GM13977 (cell line): ENCODE measurements at places on chromosomes 11 and 22.
A peak's percentile ranks its signal among the peaks of the same experiment; 100 is the strongest.

- DNase-seq: peak; percentile 55
Measured at GRCh38 chr22:38657045-38657909, 839 bp downstream of the CBY1 start.

GRCh38 chr11:26753723-26754504 lies 32.1 kb upstream of the SLC5A12 start:
- DNase-seq: no peak

DNA sequence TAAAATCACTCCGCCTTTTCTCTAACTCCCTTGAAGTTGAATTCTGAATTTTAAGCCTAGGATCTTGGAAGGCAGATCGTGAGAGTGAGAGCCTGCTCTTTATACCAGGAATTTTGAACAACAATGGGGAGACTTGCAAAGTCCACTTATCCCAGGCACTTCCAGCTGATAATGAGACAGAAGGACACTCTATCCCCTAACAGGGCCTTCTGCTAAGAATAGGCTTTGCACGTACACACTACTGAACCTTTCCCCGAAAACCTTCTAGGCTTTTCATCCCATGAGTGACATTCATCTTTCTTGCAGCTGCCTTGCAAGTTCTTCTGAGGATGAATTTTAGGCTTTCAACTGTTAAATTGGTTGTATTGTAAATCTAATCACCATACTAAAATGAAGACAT lies 44.0 kb upstream of the WT1 start:
- no peak for DNase-seq

DNA sequence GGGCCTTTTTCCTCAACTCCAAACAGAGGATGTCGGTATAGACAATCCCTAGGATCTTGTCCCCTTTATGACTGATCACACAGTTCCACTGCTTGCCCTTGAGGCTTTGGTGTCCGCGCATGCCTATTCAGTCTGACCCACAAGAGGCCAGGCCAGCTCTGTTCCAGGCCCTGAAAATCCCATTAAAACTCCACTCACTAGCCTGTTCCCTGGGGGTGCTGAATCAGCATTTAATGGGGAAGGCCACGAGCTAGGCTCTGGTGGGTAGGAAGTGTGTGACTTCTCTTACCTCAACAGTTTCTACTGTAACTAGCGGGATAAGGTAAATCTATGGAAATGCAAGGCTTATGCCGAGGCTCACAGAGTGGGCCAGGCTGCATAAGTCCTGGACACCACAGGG lies 117.7 kb downstream of the PTPRJ start:
- no peak for DNase-seq

DNA sequence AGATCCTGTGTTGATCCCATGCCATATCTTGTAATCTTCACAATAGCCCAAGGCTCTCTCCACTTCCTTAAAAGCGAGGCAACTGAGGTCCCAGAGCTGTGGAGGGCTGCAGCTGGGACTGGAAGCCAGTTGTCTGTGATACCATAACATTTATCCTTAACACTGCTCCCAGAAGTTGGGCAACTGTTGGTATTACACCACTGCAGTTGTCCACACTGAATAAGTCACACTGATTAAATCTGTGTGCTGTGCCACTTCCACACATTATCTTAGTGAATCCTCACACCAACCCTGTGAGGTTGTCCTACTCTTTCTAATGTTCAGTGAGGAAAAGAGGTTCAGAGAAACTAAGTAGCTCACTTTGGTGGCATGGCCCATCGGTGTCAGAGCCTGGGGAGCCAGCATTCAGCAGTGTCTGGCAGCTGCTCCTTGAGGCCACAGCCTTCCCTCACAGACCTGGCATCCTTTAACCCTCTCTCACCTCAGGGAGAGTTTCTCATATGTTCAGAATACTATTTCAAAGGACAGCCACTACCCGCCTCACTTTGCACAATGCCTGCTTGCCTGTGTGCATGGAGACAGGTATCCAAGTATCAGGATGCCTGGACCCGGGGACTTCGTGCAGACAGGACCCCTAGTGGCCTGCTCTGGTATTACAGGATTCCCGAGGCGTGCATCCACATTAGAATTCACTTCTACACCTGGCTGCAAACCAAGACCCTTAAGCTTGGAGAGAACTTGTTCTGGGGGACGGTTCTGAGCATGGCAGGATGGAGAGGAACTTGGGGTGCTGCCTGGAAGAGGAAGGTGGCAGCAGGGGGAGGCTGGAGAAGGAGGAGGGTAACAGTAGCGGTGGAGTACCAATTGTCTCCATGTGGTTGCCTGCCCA lies 221.9 kb upstream of the TBCEL start:
- DNase-seq: peak; percentile 76
